ENCODE measurements at places on chromosomes 16 and 17.

DNA sequence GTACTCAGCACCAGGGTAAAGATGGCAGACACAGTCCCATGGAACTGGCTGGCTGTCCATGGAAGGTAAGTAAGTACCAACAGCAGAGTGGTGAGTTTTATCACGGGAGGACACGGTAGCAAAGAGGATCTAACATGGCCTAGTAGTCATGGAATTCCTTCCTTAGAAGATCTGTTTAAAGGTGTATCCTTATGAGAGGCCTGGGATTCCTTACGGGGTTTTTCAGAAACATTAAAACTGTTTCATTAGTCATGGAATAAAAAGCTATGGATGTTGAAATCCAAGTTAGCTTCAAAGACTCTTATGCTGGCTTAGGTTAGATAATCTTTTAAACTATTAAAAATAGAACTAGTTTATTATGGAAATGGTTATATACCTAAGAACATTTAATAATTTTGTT, 7.4 kb downstream of the FTO start:
- DNase-seq = no peak

GRCh38 chr17:35965272-35965671, 16.0 kb downstream of the CCL16 start:
- no peak for DNase-seq

- DNase-seq = peak; percentile 22
These were observed 2.1 kb downstream of the HCRT start for GRCh38 chr17:42182927-42183734.

DNA sequence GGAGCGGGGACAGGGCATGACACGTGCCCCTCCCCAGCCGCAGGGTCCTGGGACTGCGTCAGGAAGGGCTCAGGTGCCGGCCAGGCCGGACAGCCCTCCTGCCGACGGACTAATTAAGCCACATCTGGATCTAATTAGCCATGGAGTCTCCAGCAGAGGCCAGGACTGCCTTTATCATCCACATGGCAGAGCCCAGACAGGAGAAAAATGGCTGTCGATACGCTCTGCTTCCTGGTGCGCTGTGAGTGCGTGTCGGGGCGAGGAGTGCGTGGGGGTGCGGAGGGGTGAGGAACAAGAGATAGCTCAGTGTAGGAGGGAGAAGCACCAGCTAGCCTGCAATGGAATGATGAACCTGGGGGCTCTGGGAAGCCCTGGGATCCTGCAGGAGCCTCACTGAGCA, 218.8 kb downstream of the IRF8 start:
- no peak for DNase-seq

DNA sequence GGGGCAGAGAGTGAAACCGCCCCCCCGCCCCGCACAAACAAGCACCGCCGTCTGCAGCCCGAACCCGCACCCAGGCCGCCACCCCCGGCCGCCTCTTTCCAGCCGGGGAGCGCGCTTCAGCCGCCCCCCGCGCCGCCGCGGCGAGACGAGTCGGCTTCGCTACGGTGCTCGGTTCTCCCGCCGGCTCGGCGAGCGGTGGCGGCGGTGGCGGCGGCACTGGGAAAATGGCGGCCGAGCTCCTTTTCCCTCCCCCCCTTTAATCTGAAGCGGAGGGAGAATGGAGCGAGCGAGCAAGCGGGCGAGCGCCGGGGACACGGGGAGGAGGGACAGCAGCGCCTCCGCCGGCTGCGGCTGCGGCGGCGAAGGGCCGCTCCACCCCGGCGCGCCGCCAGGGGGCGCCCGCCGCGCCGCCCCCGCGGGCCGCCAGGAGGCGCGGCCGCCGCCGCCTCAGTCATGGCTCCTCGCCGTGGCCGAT, at the start of gene KANSL1:
TSS of gene KANSL1 (minus strand) at position 279 of the 475 bp plus-strand sequence. CDS start 21,286 bp downstream, outside the sequence.
- DNase-seq = peak; percentile 81

- DNase-seq = no peak
These were observed 31.5 kb downstream of the QPRT start for GRCh38 chr16:29710227-29711219.

DNA sequence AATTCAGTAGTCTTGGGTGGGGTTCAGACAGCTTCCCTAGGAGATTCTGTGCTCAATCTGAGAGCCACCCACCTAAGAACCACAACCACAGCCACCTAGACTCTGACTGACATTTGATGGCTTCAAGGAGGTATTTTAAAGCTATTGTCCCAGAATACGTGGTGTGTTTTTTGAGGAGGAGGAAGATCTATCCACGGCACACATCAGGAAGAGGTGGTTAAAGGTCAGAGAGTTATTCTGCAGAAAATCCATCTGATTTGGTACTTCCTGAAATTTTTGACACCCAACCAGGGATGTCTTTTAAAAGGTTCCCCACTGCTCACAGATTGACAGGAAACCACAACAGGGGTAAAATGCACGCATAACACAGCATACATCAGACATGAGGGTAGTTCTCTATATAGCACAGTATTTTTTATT, 25.1 kb downstream of the SMARCE1 start:
- no peak for DNase-seq

DNA sequence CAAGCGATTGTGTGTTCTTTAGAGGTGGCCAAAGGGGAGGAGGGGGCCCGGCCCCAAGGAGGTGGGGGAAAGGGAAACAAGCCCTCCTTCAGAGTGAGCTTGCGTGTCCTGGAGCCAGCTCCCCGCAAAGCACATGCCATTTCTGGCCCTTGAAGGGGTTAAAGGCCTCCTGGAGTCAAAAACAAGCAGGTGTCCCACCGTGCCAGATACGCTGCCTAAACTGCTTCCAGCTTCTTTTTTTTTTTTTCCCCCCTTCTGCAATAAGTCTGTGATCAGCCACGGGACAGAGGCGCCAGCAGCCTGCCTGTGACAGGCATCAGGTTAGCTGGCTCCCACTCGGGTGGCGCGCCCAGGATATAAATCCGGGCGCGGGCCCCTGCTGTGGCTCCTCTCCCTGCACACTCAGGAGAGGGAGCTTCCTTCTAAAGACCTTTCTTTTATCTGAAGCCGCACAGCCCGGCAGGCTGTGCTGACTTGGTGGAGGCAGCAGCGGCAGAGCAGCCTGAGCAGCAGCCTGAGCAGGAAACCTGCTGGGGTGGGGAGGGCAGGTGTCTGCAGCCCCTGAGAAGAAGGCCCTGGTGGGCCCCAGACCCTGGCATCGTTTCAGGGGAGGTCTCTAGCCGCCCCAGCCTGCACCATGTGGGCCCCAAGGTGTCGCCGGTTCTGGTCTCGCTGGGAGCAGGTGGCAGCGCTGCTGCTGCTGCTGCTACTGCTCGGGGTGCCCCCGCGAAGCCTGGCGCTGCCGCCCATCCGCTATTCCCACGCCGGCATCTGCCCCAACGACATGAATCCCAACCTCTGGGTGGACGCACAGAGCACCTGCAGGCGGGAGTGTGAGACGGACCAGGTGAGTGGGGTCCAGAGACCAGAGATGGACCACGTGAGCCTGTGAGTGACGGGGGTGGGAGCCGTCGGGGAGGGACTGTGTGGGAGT, at the start of gene WFIKKN2:
TSS of gene WFIKKN2 (plus strand) at position 286 of the 934 bp plus-strand sequence. CDS start at position 638, 352 bp downstream.
- no peak for DNase-seq

Measured in NCI-H446 (cell line).